ENCODE measurements at places on chromosomes 1 and 21. TPM values are rescaled to one million over a fixed set of nuclear protein-coding genes. Genes with fewer than 3 reads are reported as not detected.

GRCh38 chr1:40876891-40877290 lies 14.7 kb upstream of the CITED4 start:
- peak overlapping the region; percentile 57 for H3K27ac ChIP-seq
- H3K4me1 ChIP-seq, result peaks cover 3% of the 10 kb centered on the region
- H3K27me3 ChIP-seq, result no peaks in the 10 kb centered on the region
- H3K4me3 ChIP-seq, result no peak overlapping the region

DNA sequence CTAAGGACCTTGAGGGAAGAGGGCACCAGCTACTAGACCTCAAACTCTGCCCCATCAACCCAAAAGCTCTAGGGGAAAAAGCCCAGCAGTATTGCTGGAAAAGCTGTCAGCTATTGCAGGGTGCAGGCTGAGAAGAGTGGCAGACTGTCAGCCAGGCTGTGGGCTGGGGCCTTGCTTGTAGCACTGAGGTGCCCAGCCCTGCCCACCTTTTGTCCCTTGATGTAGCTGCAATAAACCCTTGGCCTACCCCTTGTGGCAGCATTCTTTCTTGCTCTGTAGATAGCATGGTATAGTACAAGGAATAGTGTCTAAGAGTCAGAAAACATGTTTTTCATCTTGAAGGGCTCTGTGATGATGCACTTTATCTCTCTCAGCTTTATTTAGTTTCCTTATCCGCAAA lies 39.4 kb downstream of the CDC14A start:
- no peak for DNase-seq
- peaks cover 5% of the 10 kb centered on the region for H3K36me3 ChIP-seq
- H3K27me3 ChIP-seq, result no peaks in the 10 kb centered on the region
- H3K4me1 ChIP-seq, result peaks cover 5% of the 10 kb centered on the region
- H3K4me3 ChIP-seq, result no peak overlapping the region

DNA sequence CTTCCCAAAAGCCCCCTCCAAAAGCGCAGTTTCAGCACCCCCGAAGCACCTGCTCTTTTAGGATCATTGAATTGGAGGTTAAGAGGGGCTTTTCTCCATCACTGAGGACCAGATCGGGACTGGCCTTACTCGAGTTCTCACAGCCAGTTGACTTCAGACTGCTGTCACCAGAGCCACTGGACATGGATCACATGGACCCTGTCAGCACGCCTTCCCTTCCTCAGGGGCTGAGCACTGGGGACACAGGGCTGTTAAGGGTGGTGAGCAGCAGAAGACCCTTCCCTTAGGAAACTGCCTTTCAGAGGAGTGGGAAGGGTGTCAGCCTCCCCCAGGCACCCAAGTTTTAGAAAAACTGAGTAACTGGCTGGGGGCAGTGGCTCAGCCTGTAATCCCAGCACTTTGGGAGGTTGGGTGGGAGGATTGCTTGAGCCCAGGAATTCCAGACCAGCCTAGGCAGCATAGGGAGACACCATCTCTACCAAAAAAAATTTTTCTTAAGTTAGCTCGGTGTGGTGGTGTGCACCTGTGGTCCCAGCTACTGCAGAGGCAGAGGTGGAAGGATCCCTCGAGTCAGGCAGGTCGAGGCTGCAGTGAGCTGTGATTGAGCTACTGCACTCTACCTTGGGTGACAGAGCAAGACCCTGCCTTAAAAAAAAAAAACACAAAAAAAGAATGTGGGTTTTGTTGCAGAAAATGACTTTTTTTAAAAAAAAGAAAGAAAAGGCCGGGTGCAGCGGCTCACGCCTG lies 584 bp upstream of the FGR start:
- H3K4me1 ChIP-seq, result no peaks in the 10 kb centered on the region
- H3K4me3 ChIP-seq, result no peak overlapping the region
- no peaks in the 10 kb centered on the region for H3K36me3 ChIP-seq
- peak overlapping the region; percentile 95 for H3K27ac ChIP-seq

- H3K27ac ChIP-seq, result no peak overlapping the region
- no peaks in the 10 kb centered on the region for H3K36me3 ChIP-seq
- H3K4me1 ChIP-seq, result no peaks in the 10 kb centered on the region
Measured at GRCh38 chr1:145545055-145545454, 62.7 kb upstream of the GPR89A start.

GRCh38 chr1:165298203-165298820 lies 58.2 kb downstream of the LMX1A start:
- DNase-seq, result no peak
- no peaks in the 10 kb centered on the region for H3K4me1 ChIP-seq
- no peaks in the 10 kb centered on the region for H3K36me3 ChIP-seq
- H3K27ac ChIP-seq, result no peak overlapping the region
- H3K4me3 ChIP-seq, result no peak overlapping the region

DNA sequence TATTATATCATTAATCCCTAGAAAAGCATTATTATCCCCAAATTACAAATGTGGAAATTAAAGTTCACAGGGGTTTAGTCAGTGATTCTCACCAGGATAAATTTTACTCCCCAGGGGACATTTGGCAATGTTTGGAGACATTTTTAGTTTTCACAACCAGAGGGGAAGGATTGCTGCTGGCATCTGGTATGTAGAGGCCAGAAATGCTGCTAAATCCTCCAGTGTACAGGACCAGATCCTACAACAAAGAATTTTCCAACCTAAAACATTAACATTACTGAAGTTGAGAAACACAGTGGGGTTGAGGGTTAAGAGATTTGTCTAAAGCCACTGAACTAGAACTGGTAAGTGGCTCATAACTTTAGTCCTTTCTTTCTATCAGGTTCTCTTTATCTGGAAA lies 162.0 kb upstream of the SYT6 start:
- H3K27me3 ChIP-seq, result no peaks in the 10 kb centered on the region
- H3K4me1 ChIP-seq, result no peaks in the 10 kb centered on the region
- H3K4me3 ChIP-seq, result no peak overlapping the region
- H3K36me3 ChIP-seq, result no peaks in the 10 kb centered on the region

The FALEC gene
- not detected for total RNA-seq

The CHIA gene
- 2.6 TPM for total RNA-seq
